A549 treated with GW870086 at 1 μM for 4 hours (cell line): ENCODE measurements at places on chromosomes 7 and 10. TPM values are rescaled to one million over a fixed set of nuclear protein-coding genes. Genes with fewer than 3 reads are reported as not detected.

Gene PTTG1IP2
- not detected in 5 replicates for total RNA-seq

Gene ADIRF
- total RNA-seq = not detected in 5 replicates

Gene TSPAN15
- 95.7 to 125 TPM (median 116 TPM) in 5 replicates for total RNA-seq

Gene EPHA1
- total RNA-seq = 0.15 to 0.29 TPM in 2 of 5 replicates, not detected in the others

Gene CALML5
- total RNA-seq = not detected in 5 replicates

Gene TNS3
- 70.1 to 86.2 TPM (median 80.4 TPM) in 5 replicates for total RNA-seq

Gene SLC13A4
- not detected in 5 replicates for total RNA-seq
